Small intestine (tissue), 16 donors: ENCODE measurements at places on chromosomes 3 and 15.

- DNase-seq, result no peak
These were observed 306.7 kb downstream of the LRTM1 start for GRCh38 chr3:54621184-54621583.

GRCh38 chr15:59662260-59662659, 4.9 kb upstream of the GTF2A2 start:
- DNase-seq, result no peak

GRCh38 chr3:161208931-161209330, 12.2 kb upstream of the NMD3 start:
- DNase-seq, result no peak

GRCh38 chr3:160754855-160755747, 930 bp upstream of the PPM1L start:
- DNase-seq, result peak; percentile 97

DNA sequence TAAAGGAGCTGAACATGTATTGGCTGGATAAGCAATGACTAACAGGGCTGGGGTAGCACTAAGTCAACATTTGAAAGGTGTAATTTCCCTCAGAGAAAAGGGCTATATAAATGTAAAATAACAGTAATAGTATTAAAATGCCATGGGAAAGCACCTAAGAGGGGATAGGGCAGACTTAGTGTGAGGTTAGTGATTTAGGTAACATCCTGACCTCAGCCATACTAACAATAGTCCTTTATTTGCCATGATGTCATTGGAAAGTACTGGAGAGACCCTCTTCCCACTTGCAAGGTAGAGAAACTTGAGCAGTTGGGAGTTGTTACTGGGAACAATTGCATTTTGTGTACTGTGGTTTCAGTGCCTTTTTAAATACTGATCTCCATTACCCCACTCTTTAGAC, 103.4 kb downstream of the LSAMP start:
- DNase-seq, result no peak

DNA sequence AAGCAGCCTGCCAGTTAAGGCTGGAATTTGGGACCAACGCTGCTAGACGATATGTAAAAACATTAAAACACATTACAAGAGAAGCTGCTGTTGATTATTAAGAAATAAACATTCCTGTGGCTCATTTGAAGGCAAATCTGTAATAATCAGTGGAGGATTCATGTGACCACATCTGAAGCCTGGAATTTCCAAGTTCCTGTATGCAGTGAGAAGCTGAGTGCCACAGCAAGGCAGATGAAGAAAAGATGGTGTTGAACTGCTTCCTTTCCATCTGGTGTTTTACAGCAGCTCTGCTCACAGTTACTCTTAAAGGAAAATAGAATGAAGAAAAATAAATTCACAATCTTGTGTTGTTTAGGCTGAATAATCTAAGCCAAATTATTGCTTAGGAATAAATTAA, 139.3 kb upstream of the ROBO2 start:
- no peak for DNase-seq

GRCh38 chr3:49714728-49715550, 4.5 kb downstream of the AMIGO3 start:
- DNase-seq, result no peak

GRCh38 chr3:148333091-148333490, 364.6 kb upstream of the AGTR1 start:
- peak; percentile 11 for DNase-seq

- DNase-seq, result no peak
These were observed 60.4 kb downstream of the CD200 start for GRCh38 chr3:112393360-112393728.

- no peak for DNase-seq
These were observed 26.2 kb downstream of the ARPP21 start for GRCh38 chr3:35665390-35666055.

DNA sequence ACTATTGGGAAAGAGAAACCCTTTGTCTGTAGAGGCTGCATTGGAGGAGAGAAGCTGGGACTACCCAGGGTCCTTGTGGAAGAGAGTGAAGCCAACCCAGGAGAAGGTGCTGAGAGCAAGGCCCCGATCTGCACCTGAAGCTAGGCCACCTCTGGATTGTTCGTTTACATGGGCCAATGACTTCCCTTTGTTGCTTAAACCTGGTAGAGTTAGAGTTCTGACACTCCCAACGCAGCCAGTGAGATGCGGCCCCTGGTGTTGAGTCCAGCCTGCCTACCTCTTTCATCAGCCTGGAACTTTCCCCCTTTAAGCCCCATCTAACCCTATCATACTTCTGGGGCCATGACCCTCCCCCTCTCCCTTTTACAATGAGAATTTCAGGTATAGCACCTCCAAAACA, 30.8 kb downstream of the CCDC13 start:
- DNase-seq, result no peak

DNA sequence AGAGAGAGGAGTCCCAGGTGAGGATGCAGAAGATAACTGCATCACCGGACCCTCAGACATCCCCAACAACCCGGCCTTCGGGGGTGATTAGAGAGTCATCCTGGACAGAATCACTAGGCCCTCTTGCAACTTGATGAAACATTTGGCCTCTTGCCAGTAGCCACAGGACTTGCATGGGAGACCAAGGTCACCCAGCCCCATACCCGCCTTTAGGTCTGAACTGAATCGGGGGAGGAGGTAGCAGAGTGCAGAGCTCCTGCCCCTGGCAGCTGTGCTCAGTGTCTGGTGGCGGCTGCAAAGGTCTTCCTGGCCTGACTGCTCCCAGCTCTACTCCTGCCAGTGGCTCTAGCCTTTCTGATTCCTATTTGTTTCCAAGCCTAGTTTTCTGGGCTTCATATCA, 12.4 kb downstream of the PIF1 start:
- no peak for DNase-seq

DNA sequence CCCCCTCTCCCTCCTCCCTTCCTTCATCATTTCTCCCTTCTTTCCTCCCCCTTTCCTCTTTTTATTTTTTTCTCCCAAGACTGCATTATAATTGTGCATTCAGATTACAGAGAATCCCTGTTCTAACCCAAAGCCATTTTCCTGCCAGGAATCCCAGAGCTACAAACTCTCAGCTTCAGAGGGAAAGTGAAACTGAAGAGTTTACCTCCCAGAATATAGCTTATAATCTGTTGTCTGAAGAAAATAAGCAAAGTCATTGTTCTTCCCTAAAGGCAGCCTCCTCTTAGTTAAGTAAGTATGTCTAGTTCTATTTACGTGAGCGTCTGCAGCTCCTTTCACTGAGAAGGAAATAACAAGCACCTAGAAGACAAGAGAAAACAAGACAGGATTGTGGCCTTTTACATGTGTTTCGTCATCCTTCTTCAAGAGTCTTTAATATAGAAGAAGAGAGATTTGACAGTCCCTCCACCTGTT, 97.2 kb downstream of the CHST2 start:
- no peak for DNase-seq

DNA sequence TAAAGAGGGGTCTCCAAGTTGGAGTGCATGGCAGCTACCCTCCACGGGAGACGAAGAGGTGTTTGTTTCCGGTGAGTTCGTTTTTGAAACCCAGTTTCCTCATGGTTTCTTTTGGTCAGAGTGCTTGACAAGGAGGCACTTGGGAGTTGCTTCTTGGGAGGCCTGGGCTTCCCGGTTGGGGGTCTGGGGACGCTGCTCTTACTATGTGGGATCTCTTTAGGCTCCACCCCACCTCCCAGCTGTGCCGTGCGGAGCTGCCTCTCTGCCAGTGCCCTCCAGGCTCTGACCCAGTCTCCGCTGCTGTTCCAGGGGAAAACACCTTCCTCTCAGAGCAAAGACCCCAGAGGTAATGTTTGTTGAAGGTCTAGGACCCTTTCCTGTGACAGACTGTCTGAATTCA, 29.6 kb downstream of the KIF7 start:
- DNase-seq, result no peak

DNA sequence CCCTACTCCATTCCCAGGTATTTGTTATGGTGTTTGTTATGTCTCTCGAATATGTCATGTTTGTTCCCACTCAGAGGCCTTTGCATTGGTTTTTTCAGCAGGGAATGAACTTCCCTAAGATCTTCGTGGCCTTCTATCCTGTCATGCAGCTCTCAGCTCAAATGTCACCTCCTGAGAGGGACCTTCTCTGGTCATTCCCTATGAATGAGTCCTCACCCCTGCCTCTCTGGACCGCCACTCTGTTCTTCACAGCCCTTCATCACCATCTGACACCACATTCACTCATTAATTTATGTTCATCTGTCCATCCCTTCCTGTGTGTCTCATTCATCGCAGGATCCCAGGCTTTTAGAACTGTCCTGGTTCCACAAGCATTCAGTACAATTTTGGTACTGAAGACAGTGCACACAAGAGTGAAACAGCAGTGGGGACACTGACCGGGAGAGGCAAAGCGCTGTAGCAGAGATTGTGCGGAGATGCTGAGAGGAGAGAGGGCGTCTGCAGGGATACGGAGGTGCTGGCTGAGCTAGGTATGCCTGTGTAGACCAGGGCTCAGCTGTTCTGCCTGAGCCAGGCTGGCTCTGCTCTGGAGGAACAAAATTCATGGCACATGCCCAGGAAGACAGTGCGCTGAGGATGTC, 132.3 kb downstream of the CHCHD6 start:
- no peak for DNase-seq

- no peak for DNase-seq
These were observed 21.5 kb downstream of the SPRED1 start for GRCh38 chr15:38274135-38274534.

- no peak for DNase-seq
These were observed 1.3 kb downstream of the RPL22L1 start for GRCh38 chr3:170868577-170869238.

GRCh38 chr3:195522254-195523023, 20.7 kb downstream of the PPP1R2 start:
- peak; percentile 41 for DNase-seq

DNA sequence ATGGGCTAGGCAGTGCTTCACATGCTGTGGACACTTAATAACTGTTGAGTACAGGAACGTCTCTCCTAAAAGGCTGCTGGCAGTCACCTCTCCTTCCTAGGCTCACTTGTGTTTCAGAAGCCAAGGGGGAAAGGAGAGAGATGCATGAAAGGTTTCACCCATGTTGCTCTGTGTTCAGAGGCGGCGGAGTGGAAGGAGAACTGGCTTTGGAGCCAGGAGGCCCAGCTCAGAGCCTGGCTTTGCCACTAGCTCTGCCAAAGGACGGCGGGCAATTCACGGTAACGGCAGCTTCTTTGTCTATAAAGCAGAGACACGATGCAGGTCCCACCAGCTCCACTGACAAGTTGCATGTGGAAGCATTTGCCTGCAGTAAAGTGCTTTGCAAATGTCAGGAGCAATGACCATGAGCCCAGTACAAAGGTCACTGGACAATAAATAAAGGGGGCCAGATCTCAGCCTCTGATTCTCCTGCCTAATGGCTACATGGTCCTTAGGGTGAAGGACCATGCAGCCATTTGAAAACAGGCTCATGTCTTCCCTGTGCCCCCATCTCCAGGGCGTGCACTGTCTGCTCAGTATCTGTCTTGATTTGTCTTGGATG, 171.7 kb upstream of the TLE3 start:
- DNase-seq, result no peak

DNA sequence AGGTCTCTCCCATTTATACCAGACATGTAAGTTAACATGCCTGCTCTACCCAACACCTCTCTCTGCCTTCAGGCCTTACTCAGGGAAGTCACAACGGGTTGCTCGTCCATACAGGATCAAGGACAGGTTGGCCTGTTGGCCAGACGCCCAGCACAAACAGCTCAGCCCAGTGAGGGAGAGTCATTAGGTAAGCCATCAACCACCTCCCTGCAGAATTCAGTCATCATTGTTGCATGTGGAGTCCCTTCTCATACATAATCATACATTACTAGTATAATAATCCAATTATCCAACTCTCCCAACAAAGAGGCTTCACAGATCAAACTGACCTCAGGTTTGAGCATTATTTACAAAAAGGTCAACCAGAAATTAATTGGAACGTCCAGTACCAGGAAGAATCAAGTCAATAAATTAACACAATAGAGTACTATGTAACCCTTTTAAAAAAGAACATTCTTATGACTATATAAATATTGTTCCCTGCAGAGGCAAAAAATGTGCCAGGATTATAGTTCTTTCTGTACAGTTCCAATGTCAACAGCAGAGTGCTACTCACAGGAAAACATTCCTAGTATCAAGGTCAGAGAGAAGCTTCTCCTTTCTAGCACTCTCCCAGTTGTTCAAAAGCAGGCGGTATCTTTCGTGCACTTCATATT, 33.2 kb downstream of the HOMER2 start:
- DNase-seq, result no peak

DNA sequence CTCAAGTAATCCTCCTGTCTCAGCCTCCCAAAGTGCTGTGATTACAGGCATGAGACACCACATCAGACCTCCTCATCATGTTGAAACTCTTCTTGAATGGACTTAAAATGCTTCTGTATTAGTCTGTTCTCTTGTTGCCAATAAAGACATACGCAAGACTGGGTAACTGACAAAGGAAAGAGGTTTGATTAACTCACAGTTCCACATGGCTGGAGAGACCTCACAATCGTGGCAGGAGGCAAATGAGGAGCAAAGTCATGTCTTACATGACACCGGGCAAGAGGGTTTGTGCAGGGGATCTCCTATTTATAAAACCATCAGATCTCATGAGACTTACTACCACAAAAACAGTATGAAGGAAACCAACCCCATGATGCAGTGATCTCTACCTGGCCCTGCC, 113.5 kb downstream of the CNTN4 start:
- no peak for DNase-seq

DNA sequence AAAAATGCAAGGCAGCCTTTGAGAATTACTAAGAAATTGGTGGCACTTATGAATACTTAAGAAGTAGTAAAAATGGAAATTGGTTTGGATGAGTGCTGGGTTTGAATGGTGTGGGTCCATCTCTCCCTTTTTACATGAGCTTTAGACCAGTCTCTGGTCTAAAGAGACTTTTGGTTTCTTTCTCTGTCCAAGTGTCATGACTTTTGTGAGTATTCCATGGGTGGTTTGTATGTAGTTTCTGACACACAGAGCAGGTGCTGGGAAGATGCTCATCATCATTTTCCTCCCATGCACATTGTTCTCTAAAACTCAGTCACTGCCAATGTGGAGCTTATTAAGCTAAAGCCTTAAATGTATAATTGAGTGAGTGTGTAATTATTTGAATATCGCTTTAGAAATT, 63.5 kb downstream of the KAT2B start:
- DNase-seq, result no peak

DNA sequence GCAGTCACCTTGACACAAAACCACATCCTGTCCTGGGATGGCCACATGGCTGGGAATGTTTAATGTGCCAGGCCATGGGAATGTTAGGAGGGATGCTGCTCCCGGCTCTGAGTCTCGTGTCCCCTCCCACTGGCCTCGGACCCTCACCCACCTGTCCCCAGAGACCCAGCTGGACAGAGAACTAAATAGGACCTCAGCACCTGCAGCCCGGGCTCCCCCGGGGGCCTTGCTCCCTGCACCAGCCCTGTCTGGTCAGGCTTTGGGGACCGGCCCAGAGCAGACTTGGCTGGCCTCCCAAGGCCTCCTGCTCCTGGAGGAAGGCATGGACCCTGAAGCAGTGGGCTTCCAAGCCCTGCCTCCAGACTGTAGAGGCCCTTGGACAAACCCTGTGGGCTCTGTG, 100.0 kb upstream of the IQSEC1 start:
- DNase-seq, result no peak

- DNase-seq, result peak; percentile 77
These were observed 82.3 kb upstream of the MLF1 start for GRCh38 chr3:158488670-158489069.
